ENCODE measurements at places on chromosomes 7 and 10.

- DNase-seq, result no peak
Observed at GRCh38 chr10:49600781-49601400, 9.2 kb upstream of the SLC18A3 start.

DNA sequence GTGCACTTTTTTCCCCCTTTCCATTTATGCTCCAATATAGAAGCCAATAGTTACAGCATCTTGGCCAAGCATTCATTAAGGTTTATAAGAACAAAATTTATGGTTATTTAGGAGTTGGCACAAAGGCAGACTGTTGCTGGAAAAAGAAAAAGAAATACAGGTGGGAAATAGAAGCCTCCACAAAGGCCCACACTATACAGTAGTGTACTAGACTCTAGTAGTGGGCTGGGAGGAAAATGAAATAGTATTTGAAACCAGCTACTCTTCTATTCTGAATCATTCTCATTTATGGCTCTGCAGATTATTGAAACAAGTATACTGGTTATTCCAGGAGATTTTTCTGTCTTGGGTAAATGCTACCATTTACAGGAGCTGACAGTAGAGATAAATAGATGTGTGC is 80.9 kb upstream of the CDK6 start:
- DNase-seq, result no peak

GRCh38 chr7:144074374-144074773 is 4.8 kb downstream of the OR2A25 start:
- DNase-seq, result no peak

GRCh38 chr10:59657724-59658123 is 51.9 kb downstream of the SLC16A9 start:
- DNase-seq, result no peak

DNA sequence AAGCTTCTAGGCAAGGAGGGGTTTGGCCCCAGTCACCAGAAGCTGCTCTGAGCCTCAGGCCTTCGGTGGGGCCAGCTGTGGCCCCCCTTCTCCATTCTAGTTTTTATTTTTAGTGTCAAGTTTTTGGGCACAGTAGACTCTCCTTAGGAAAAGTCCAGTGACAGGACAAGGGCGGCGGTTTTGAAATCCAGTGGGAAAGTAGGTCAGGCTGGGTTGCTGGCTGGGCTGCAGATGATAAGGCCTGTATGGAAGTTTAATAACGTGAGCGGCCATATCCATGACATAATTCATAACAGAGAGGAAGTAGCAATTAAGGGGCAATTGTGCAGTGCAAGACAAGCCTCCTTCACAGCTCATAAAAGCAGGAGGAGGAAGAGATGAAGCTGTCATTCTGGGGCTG is 87.1 kb upstream of the ZNF716 start:
- DNase-seq, result no peak

DNA sequence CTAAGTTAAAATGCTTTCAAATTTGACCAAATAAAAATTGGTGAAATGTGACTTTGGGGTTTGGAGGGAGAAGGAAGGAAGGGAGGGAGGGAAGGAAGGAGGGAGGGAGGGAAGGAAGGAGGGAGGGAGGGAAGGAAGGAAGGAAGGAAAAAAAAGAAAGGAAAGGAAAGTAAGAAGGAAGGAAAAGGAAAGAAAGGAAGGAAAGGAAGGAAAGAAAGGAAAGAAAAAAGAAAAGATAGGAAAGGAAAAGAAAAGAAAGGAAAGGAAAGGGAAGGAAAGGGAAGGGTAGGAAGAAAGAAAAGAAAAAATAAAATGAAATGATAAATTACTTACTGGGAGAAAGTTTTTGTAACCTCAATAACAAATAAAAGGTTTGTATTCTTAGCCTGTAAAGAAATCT is 24.1 kb upstream of the GGCT start:
- no peak for DNase-seq

DNA sequence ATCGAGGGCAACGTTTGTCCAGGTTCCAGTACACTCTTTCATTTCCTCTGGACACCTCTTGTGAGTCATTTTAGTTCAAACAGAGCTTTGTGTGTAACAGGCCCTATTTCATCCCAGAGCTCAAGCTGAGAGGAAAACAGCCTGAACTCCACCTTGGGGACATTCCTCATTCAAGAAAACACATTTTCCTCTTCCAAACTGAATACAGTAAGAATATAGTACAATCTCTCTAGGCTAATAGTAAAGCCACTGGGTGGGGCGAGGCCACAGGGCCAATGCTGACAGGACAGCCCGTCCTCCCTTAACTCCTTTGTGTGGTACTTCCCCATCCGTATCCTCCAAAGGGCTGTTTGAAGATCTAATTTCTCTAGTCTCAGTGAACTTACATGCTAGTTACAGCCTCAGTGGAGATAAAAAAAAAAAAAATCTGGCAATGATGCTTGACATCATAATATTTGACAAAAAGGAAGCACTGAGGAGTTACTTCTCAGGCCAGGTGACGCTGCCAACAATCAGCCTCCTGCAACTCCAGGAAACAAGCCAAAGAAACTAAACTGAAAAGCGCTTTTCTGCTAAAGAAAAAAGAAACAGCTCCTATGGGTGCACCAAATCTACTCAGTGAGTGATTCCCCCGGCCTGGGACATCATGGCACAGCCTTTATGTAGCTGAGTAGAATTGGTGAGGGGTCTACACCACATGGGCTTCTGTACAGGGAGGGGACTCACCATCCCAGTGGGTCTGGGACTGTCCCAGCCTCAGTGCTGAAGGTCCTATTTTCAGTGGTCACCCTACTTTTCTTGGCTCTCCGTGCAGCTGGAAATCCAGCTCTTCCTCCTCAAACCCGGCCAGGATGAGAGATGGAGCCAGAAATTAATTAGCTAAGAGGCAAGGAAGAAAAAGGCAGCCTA is 238.2 kb upstream of the NEBL start:
- DNase-seq, result no peak

GRCh38 chr10:99329304-99329553 is at the start of gene CNNM1:
Gene CNNM1, plus strand, starts transcription at chr10:99329356. Its CDS starts 32 bp downstream, at chr10:99329388.
- no peak for DNase-seq

- no peak for DNase-seq
Observed at GRCh38 chr10:58028597-58029366, 238.9 kb downstream of the IPMK start.

DNA sequence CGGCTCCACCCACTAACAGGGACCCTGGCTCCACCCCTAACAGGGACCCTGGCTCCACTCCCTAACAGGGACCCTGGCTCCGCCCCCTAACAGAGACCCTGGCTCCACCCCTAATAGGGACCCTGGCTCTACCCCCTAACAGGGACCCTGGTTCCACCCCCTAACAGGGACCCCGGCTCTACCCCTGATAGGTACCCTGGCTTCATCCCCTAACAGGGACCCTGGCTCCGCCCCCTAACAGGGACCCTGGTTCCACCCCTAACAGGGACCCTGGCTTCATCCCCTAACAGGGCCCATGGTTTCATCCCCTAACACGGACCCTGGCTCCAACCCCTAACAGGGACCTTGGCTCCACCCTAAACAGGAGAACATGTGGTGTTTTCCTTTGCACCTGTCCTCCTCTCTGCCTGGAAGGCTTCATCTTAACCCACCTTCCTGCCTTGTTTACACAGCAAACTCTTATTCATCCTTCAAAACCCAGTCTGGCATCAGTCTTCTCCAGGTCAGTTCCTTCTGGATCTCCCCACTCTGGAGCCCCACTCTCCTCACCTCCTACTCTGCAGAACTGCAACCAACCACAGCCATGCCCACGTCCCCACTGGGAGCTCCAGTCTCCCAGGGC is 58.0 kb downstream of the CHST15 start:
- no peak for DNase-seq

DNA sequence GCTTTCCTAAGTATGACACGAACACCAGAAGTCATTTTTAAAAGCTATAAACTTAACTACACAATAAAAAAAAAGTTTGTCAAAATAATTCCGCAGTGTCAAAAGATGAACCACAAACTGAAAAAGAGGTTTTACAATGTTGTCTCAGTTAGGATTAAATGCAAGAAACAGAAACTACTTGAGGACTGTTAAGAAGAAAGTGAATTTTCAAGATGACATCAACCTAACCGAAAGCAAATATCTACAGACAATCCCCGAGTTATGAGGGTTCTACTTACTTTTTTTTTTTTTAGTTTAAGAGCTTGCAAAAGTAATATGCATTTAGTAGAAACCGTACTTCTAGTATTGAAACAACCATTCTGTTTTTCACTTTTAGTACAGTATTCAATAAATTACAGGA is 62.3 kb downstream of the TFPI2 start:
- no peak for DNase-seq

DNA sequence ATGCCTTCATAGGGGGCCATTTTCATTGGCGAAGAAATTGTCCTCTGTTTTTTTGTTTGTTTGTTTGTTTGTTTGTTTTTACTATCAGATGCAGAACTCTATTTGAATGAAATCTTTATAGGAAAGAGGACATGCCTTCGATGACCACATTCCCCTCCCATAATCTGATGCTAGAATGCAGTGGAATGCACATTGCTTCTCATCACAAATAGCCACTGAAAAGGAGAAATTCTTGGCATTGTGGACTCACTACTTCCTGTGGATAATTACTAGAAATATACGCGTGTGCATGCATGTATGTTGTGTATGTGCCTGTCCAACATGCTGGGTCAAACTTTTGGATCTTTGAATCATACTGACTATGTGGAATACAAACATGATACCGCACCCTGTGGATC is 70.5 kb upstream of the SFMBT2 start:
- no peak for DNase-seq

- DNase-seq, result no peak
Observed at GRCh38 chr10:60992636-60993035, 48.7 kb upstream of the RHOBTB1 start.

- no peak for DNase-seq
Observed at GRCh38 chr7:8152489-8153192, 109.3 kb downstream of the ICA1 start.

DNA sequence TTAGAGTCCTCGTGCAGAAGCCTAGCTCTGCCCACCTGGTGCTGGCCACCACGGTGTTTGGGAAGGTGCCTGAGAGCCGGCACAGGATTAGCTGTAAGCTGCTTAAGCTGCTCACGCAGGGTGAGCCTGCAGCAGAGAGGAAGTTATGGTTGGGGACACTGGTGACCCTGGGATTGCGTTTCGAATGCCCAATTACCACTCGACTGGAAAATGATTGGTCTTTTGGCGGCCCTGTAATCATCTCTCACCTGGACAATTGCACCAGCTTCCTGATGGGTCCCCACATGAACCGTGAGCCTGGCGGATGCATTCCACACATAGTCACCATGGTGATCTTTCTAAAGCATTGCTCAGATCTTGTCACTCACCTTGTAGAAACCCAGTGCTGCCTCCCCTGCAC is 442.3 kb upstream of the ZMIZ1 start:
- no peak for DNase-seq

DNA sequence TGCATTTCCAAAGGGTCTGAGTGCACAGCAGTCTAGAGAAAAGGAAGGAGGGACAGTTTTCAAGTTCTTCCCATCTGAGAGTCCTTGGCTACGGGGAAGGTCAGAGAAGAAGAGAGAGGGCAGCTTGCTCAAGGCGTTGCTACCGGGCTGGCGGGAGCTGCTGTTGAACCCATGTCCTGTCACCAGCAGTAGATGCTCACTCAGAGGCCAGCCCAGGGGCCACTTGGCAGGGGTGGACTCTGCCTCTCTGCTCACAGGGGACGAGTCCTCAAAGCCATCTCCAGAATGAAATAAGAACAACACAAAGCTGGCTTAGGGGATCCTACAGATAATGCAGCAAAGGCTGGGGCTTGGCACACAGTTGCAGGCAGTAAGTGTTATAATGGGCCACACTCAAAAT is 231.5 kb downstream of the TNS3 start:
- no peak for DNase-seq

GRCh38 chr7:142188154-142188553 is 69.7 kb downstream of the PRSS58 start:
- no peak for DNase-seq

GRCh38 chr10:31242902-31243301 is 76.1 kb upstream of the ZEB1 start:
- no peak for DNase-seq

GRCh38 chr10:27844223-27844622 is 98.6 kb upstream of the MKX start:
- no peak for DNase-seq

DNA sequence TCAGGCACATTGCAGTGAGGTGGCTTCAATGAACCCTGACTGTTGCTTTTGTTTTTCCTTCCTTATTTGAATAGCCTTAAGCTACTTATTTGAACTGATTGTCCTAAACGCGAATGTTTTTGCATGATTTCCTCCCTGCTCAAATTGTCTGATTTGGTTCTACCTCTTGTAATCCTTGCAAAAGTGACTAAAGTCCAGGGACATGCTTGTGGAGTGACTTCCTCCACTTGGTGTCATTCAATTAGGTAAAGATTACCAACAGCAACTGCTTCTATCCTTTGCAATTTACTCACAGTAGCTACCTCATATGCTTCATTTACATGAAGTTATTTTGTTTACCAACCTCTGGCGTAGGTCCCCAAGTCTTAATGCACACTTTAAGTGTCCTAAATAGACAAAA is 295.9 kb upstream of the TMEM229A start:
- DNase-seq, result no peak

- DNase-seq, result no peak
Observed at GRCh38 chr7:151864561-151864960, 12.4 kb downstream of the PRKAG2 start.

DNA sequence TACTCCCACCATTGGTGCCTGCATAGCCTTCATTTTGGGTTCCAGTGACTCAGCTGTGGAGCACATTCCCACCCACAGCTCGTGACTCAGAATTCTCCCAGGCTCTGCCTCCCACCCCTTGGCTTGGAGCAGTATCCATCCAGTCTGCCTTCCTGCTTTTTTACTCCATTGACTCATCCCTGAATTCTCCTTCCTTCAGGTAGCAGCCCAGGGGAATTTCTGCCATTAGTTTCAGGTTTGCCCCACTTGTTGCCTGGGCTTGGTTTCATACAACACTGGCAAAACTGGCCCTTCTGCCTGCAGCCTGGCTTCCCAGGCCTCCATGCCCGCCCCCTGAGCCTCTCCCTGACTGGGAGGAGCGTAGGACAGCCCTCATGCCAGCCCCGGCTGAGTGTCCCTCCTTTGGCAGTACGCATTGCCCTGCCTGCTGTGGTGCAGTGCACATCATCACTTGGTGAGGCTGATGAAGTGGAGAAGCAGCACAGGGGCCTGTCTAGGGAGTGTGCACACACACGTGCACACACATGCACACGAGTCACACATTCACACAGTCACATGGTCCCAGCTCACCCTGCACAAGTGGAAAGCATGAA is 55.0 kb downstream of the SNX10 start:
- DNase-seq, result no peak

DNA sequence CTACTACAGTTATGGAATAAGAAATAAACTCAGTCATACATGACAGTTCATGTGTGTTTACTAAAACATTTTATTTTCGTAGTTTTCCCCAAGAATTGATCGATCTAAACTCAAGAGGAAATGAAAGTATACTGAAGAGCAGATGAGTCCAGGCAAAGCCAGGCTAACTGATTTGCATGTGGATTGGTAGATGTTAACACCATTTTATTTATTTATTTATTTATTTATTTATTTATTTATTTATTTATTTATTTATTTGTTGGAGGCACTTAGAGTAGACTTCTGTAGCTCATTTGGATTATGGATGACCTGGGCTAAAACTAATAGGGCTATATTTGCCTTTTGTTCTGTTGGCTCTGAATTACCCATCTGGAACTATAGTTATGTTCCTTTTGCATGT is 68.5 kb upstream of the DKK1 start:
- DNase-seq, result no peak
